Caki2 (cell line): ENCODE measurements at places on chromosomes 16 and 17. TPM values are rescaled to one million over a fixed set of nuclear protein-coding genes. Genes with fewer than 3 reads are reported as not detected.

GRCh38 chr16:55955424-55955823 is 80.3 kb upstream of the CES5A start:
- no peak for DNase-seq

DNA sequence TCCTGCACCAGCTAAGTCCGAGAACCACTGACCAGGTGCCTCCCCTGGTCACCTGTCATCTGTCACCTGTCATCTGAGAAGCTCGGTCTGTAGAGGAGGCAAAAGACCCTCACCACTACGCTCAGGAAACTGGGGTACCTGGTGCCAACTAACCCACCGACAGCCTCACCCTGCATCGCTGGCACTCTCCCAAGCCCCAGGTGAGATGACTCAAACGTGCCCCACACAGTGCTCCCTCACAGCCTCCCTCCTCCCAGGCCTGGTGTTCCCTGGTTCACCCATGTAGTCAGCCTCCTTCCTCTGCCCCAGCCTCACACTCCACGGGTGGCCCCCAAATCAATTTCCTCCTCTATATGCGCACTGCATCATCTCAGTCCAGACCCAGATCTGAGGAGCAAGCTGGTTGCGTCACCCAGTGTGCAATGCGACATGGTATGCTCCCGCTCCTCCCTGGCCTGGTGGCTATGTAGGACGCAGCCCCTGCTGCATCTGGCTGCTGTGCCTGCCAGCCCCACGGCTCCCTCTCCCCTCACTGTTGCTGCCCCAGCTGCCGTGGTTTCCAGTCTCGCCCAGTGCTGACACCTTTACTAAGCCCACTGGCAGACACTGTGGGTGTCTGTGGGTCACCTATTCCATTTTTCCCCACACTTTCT is 68.3 kb downstream of the GTF3C1 start:
- DNase-seq, result no peak

- no peak for DNase-seq
These were observed 6.7 kb downstream of the BAHCC1 start for GRCh38 chr17:81401723-81402529.

GRCh38 chr16:1691276-1691675 is 13.2 kb downstream of the JPT2 start:
- DNase-seq, result peak; percentile 78

GRCh38 chr16:65044873-65045272 is 77.0 kb downstream of the CDH11 start:
- DNase-seq, result no peak

DNA sequence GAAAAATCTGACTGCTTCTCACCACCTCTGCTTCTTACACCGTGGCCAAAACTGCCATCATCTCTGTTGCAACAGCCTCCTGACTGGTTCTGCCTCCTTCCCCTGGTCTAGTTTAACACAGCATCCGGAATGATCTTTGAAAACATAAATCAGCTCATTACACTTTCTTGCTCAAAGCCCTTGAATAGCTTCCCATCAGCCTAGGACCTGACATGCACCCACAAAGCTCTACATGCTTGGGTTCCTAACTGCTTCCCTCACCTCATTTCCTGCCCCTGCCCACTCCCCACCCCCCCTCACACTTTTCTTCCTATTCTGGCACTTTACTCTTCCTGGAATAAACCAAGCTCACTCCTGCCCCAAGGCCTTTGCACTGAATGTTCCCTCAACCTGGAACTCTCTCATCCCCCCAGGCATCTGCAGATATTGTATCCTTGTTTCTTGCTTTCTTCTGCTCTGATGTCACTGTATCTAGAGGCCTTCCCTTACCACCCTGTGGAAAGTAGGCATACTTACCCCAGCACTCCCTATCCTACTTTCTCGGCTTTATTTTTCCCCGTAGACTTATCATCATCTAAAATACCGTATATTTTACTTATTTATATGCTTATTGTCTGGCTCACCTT is 112.4 kb downstream of the FTO start:
- DNase-seq, result no peak

DNA sequence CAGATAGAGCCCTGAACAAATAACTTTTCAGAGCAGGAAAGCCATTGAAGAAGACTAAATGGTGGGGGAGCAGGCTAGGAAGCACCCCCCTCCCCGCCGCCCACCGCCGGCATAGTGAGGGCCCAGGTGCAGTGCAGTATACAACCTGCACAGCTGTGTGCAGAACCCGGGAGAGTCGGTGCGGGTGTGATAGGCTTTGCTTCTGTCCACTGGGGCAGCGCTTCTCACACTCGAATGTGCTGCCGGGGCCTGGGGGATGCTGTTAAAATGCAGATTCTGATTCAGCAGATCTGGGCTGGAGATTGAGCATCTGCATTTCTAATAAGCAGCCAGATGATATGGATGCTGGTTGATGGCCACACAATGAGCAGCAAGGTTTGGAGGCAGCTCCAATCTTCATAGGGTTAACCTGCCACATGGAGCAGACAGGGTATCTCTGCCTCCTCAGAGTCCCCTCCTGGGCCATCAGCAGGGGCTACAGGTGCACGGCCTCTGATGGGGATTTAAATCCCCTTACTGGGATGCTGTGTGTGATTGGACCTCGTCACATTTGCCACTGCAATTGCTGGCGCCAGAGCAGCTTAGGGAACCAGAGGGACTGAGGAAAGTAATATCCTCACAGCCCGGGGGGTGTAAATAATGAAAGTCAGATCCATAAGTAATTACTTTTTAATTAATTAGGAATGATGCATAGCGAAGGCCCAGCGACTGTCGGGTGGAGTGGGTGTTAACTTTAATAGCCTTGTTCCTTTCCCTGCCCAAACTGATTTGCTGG is 172.0 kb upstream of the RPL38 start:
- DNase-seq, result no peak

DNA sequence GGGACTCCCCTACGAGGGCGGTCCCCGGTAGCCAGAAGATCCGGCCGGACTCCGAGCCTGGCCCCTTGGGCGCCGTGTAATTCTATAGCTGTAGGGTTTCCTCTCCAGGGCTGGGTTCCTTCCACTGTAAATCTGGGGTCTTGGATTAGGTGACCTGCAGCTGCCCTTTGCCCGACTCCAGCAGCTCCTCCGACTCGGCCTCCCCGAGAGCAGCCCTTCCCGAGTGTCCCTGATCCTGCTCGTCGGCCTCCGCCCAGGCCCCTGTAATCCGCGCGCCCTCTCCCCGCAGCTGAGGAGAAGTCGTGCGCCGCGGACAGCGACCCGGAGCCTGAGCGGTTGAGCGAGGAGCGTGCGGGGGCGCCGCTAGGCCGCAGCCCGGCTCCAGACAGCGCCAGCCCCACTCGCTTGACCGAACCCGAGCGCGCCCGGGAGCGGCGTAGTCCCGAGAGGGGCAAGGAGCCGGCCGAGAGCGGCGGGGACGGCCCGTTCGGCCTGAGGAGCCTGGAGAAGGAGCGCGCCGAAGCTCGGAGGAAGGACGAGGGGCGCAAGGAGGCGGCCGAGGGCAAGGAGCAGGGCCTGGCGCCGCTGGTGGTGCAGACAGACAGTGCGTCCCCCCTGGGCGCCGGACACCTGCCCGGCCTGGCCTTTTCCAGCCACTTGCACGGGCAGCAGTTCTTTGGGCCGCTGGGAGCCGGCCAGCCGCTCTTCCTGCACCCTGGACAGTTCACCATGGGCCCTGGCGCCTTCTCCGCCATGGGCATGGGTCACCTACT is 5.5 kb downstream of the TBX2 start:
- DNase-seq, result no peak

- no peak for DNase-seq
These were observed 38.0 kb upstream of the SNN start for GRCh38 chr16:11630046-11630767.

DNA sequence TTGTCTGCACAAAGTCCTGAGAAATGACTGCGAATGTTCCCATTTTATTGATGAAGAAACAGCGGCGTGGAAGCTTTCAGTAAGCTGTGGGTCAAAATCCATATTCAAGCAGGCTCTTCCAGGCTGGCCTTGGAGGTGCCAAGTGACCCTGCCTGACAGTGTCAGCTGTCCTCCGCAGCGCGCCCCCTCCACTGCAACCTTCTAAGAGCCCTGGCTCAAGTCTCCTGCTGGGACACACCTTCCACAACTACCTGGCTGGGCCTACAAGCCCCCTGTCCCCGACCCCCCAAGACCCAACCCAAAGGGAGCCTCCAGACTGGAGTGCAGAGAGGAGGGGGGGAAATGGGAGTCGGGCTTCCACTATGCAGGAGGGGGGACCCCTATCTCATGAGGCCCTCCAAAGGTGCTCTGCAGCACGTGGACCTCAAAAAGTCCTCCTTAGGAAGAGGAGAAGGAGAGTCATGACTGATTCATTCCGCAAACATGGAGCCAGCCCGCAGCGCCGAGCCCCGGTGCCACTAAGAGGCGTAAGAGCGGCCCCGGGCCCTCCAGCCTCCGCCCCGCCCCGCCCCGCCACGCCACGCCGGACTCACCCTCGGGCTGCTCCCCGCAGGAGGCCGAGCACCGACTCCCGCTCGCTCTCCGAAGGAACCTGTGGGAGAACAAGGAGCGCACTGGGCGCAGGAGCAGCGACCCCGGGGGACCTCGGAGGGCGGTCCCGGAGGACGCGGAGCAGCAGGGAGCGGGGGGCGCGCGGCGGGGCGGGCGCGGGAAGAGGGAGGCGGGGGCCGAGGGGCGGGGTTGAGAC is 574 bp downstream of the MPP3 start:
- peak; percentile 60 for DNase-seq

GRCh38 chr17:72270273-72270924 is 149.6 kb downstream of the SOX9 start:
- no peak for DNase-seq

GRCh38 chr17:58369214-58370031 is 17.4 kb upstream of the SUPT4H1 start:
- DNase-seq, result no peak

- no peak for DNase-seq
These were observed 7.4 kb downstream of the CAPN15 start for GRCh38 chr16:534856-535445.

GRCh38 chr17:13320046-13320785 is 281.5 kb downstream of the HS3ST3A1 start:
- no peak for DNase-seq

DNA sequence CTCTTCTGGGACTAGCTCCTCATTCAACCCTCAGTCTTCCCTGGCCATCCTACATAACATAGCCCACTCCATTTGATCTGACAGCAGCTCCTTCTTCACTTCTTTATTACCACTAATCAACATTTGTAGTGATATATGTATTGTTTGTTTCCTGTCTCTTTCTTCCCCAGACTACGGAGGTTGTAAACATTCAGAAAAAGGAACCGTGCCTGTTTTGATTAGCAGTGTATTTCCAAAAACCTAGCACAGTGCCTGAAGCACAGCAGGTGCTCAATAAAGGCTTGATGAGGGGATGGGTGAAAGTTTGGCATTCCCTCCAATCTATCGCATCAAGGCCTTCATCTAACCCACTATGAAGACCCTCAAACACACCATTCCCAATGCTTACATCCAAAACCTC is 150.8 kb downstream of the XYLT1 start:
- DNase-seq, result no peak

DNA sequence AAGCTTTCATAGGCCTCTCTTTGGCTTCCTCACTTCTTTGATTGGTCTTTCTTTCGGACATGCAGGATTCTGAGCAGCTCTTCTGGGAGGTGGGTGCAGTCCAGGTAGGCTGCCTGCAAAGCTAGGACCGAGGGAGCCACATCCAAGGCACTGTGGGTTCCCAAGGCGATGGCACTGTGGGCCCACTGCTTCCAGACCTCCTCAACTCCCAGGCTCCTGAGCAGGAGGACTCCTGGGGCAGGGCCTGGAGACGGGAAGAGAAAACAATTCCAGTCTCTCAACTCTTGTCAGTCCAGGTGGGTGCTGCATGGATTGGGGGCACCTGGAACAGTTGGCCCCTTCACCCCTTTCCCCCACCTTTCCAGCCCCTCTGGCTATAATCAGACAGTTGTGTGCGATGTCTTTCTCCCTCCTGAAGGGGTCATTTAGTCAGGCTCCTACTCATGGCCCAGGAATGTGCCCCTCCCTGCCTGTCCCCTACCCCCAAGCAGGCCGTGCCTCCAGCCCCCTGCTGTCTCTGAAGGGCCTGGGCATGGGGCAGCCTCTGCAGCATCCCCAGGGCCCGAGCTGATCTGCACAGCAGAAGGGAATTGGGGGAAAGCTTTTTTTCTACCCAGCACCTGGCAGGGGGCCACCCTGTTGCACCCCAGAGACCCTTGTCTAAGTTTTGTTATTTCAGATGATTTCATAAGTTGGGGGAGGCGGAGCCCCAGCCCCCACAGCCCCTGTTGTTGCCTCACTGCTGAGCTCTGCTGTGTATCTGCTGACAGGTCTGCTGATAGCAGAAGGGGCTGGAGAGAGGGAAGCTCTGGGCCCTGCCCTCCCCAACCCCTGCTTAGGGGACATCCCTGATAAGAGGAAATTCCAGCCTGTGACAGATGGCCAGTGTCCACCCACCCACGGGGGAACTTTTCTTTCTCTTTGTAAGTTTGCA is 330.3 kb downstream of the SEC14L1 start:
- no peak for DNase-seq

GRCh38 chr16:27335349-27336053 is 21.7 kb downstream of the IL4R start:
- DNase-seq, result no peak

MYO15A gene
- not detected in 2 replicates for total RNA-seq

KRTAP1-1 gene
- not detected in 2 replicates for total RNA-seq

PIRT gene
- total RNA-seq, result not detected in 2 replicates

KRT17 gene
- not detected in 2 replicates for total RNA-seq

SMPD3 gene
- not detected in 2 replicates for total RNA-seq

SLC12A3 gene
- total RNA-seq, result not detected in 2 replicates

SKAP1 gene
- 0.88 TPM in 1 of 2 replicates, not detected in the other for total RNA-seq

HSD17B2 gene
- not detected in 2 replicates for total RNA-seq
